Stimulated activated CD8-positive, alpha-beta memory T cell treated with anti-CD3 and anti-CD28 coated beads, Interleukin-12 subunit alpha, Interleukin-12 subunit beta, amount 100 ng/mL, for 4 hours (primary cell): ENCODE measurements at places on chromosomes 1 and 21.
A peak's percentile ranks its signal among the peaks of the same experiment; 100 is the strongest.

DNA sequence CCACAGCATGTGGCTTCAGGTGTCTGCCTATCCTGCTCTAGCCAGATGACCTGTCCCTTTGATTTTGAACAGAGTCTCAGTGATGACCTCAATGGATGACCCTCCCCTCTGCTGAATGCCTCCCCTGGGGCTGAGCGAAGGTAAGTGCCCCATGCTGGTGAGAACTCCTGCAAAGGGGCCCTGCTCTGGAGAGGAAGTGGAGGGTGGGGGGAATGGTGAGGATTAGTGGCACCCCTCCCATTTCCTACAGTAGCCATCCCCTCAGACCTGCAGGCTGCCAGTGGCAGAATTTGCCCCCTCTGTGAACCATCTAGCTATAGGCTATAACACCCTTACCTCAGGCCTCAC, 3.7 kb upstream of the PMVK start:
- DNase-seq = no peak

DNA sequence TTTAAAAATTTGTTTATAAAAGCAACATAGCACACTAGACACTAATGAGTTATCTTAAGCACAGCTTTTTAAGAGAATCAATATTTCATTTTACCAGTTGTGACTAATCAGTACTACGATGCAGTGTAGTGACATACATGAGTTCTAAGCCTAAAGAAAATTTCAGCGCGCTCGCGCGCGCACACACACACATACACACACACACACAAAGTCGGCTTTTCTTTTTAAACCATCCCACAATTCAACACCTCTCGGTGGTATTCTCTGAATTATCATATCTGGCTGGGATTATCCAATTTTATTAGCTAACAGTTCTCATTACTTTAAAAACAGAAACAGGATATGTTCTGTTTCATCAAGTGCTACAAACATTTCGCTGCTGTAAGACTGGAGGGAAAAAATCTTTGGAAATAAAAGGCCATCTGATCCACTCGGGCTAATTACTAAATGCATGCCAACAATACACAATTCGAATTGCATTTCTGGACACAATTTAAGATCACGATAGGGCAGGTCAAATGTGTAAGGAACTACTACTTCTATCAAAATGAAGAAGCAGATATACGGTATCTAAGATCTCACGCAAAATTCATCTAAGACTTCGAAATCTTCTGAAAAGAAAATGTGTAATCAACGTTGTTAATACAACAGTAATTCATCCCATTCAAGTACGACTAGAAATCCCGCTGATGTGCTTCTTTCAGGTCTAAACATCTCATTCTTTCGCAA, 1.2 kb downstream of the TUT4 start:
- peak; percentile 7 for DNase-seq

DNA sequence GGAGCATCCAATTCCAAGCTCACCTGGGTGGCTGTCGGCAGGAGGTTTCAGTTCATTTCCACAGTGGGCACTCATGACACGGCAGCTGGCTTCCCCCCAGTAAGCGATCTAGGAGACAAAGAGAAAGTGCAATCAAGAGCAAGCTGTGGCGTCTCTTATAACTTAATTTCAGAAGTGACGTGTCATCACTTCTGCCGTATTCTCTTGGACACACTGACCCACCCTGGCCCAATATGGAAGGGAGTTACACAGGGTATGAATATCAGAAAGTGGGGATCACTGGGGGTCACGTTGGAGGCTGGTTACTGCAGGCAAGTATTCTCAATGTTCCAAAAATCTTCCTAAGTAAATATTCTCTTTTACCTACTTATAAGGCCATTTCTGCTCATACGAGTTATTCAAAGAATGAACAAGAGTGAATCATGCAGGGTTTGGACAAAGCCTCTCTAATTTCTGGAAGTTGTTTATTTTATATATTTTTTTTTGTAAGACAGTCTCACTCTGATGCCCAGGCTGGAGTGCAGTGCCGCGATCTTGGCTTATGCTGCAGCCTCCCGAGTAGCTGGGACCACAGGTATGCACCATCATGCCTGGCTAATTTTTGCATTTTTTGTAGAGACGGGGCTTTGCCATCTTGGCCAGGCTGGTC, 46.5 kb upstream of the GREM2 start:
- DNase-seq = no peak

GRCh38 chr21:26883768-26884167, 38.6 kb upstream of the ADAMTS1 start:
- no peak for DNase-seq

DNA sequence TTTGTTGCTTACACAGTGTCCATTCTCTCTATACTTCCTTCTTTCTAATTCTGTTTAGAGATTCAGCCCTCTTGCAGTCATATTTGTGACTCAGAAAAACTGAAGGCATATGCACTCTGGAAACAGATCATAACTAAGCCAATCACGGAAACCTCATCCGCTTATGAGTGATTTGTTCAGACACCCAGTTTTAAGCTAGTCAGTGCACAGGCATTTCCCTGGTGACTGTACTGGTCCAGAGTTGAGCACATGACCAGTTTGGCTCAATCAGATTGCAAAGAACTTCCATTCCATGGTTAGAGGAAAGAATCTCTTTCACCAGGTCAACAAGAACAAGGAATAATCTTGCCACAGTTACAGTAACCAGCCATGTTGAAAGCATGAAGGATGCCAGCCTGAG, 69.2 kb upstream of the SGIP1 start:
- DNase-seq = no peak

- no peak for DNase-seq
Observed at GRCh38 chr21:18252680-18253079, 8.0 kb downstream of the CHODL start.

DNA sequence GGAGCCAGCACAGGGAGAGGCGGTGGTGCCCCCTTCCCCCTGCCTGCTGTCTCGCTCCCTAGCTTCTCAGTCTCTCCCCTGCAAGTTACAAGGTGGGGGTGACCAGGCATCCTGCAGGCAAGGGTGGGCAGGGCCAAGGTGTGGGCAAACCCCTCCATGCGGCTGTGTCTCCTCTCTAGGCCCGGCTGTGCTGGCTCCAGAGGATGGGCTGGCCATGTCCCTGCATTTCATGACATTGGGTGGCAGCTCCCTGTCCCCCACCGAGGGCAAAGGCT, 14.6 kb downstream of the NTRK1 start:
- no peak for DNase-seq

GRCh38 chr1:95086949-95087533, 14.3 kb upstream of the ALG14 start:
- DNase-seq = no peak

GRCh38 chr1:172658871-172659453, at the start of gene FASLG:
TSS of gene FASLG (plus strand) at chr1:172659103. CDS start at chr1:172659202, 99 bp downstream.
- peak; percentile 46 for DNase-seq

GRCh38 chr1:66132324-66132723, 339.6 kb downstream of the PDE4B start:
- no peak for DNase-seq

- DNase-seq = no peak
Observed at GRCh38 chr21:15893902-15894301, 164.1 kb downstream of the USP25 start.

DNA sequence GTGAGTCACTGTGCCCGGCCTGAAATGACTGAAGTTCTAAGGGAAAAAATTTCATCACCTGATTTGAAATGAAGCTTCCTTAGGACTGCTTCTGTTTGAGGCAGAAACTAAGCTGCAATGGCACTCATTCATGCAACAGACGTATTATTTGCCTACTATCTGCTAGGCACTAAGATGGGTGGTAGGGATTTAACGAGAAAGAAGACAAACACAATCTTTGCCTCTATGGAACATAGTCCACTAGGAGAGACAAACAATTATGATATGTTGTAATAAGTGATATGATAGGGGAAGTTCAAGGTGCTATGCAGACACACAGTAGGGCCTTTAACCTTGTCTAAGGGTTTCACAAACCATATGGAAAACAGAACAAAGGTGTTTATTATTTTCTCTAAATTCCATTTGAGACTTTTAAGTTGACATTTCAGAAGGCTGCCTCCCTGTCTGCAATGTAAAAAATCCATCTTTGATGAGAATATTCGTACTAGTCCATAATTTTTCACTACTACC, 11.3 kb downstream of the LIX1L start:
- DNase-seq = no peak

DNA sequence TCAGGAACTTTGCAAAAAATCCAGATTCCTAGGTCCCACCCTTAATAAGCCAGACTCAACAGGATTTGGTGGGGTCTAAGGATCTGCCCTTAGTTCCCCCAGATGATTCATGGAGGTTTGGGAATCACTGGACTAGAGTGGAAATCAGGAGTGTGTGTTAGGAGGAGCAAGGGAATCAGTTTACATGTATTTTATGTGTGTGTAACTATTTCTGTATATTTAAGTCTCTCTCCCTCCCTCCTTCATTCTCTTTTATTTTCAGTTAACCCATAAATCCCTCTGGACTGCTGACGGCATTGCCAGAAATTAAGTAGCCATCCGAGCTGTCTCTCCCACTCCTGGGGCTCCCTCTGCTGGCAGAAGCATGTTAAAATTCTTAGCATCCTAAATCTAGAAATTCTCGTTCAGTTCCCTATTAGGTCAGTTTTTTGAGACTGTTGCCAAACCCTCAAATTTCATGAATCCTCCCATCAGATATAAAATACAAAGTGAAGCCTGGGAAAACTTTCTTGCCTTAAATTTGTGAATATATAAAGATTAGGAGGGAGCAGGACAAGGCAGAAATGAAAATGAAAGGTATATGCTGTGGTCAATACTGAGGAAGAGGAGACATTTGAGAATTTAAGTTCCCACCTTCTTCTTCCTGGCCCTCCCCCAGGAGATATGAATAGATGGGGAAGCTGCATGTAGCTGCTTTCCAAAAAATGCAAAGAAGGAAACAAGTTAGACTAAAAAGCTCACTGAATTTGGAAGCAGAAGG, 11.7 kb upstream of the HSD11B1 start:
- no peak for DNase-seq

- no peak for DNase-seq
Observed at GRCh38 chr1:231719485-231720183, 93.0 kb downstream of the DISC1 start.

GRCh38 chr1:93829061-93829460, 49.9 kb downstream of the DNTTIP2 start:
- no peak for DNase-seq

- DNase-seq = no peak
Observed at GRCh38 chr1:41492341-41492848, 7.9 kb upstream of the EDN2 start.

GRCh38 chr1:37288900-37289299, 185.5 kb upstream of the ZC3H12A start:
- no peak for DNase-seq

- no peak for DNase-seq
Observed at GRCh38 chr1:42163114-42163513, 1.4 kb downstream of the GUCA2A start.

DNA sequence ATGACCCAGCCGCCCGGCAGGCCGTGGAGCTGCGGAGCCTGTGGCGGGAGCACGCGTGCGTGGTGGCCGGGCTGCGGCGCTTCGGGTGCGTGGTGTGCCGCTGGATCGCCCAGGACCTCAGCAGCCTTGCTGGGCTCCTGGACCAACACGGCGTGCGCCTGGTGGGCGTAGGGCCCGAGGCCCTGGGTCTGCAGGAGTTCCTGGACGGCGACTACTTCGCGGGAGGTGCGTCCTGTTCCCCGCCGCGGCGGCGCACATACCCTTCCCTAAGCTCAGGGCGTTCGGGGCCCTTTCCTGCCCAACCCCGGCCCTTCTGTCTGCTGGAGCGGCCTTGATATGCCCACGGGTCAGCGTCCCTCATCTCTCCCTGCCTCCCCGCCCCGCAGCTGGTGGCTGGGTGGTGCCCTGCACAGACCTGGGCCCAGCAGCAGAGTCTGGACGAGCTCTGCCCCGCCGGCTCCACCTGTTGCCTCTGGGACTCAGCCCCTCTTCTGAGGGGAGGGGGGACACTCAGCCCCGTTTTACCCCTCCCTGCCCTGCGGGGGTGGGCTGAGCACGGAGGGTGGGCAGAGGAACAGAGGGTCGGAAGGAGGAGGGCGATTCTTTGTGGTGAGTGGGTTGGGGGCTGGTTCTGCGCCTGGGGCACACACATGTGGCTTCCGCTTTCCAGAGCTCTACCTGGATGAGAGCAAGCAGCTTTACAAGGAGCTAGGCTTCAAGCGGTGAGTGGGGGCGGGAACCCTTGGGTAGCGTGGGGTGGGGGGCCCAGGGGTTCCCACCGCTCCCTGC, 688 bp downstream of the PRXL2B start:
- DNase-seq = no peak

- DNase-seq = no peak
Observed at GRCh38 chr1:32361674-32362473, 411 bp downstream of the FAM229A start.

- no peak for DNase-seq
Observed at GRCh38 chr1:55589671-55590297, 374.6 kb upstream of the USP24 start.

- no peak for DNase-seq
Observed at GRCh38 chr1:245279346-245279745, 124.6 kb downstream of the KIF26B start.

DNA sequence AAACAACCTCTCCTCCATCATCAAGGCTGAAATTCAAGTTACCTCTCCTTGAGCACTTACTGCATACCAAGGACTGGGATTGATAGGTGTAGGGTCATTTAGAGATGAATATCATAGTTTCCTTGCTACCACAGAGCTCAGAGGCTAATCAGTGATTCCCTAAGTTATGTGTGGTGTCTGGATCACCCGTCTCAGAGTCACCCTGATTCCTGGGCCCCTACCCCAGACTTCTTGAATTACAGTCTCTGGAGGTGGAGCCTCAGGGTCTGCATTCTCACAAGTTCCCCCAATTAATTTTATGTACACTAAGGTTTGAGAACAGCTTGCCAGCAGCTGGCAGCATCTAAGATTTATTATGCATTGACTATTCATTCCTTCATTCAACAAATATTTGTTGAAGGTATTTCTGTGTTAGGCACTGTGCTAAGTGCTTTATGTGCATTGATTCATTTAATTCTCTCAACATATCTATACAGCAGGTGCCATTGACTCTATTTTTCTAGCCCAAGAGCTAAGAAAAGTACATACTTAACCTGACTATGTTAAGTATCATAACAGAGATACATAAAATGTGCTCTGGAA, 182.9 kb upstream of the FGGY start:
- no peak for DNase-seq

DNA sequence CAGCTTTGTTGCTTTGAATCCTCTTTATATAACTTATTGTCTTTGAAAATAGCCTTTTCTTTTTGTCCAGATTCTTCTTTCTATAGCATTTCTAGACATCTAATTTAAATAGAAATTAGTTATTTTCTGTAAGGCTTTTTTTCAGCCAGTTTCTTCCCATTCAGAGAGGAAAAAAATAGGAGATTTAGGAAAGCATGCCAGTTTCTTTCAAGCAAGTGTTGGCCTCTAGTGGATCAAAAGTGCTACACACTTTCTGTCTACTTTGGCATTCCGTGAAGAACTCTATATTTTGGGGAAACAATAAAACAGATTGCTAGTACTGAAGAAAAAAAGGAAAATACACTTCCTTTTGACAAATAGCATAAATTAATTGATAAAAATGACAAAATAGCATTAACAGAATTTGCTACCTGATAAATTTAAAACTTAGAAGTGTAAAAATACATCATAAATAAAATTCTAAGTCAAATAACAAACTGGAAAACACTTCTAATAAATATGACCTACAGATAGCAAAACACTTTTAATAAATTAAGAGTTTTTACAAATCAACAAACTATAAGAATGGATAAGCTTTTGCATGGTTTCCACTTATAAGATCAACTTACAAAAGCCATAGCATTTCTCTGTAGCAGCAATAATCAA, 13.1 kb upstream of the EXO1 start:
- DNase-seq = no peak
